ENCODE measurements at places on chromosomes 11 and 22.
A peak's percentile ranks its signal among the peaks of the same experiment; 100 is the strongest.

DNA sequence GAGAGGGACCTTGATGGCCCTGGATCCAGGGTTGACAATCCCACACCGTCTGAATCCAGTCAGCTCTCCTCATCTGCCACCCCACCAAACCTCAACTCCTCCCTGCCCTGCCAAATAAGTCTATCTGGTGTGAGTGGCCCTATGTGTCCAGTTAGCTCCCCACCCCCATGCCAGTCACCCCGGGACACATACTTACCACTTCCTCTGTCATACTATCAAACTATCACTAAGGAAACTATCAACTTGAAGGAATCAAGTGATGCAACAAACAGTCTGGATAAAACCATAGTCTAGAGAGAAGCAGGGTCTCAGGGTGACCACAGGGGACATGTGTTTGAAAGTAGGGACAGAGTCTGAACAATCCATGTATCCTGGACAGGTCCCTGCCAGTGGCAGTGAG lies 13.2 kb upstream of the CSF2RB start:
- peaks cover 5% of the 10 kb centered on the region for H3K4me1 ChIP-seq
- no peak overlapping the region for H3K4me3 ChIP-seq
- no peak overlapping the region for H3K27ac ChIP-seq
- H3K36me3 ChIP-seq, result no peaks in the 10 kb centered on the region

- no peak for DNase-seq
- no peaks in the 10 kb centered on the region for H3K36me3 ChIP-seq
- no peaks in the 10 kb centered on the region for H3K27me3 ChIP-seq
- no peak overlapping the region for H3K27ac ChIP-seq
- H3K4me3 ChIP-seq, result no peak overlapping the region
Observed at GRCh38 chr11:123051634-123052033, 10.3 kb downstream of the HSPA8 start.

GRCh38 chr22:39277142-39277607 lies 32.4 kb upstream of the PDGFB start:
- no peak overlapping the region for H3K27ac ChIP-seq
- no peaks in the 10 kb centered on the region for H3K36me3 ChIP-seq
- peaks cover 7% of the 10 kb centered on the region for H3K4me1 ChIP-seq

DNA sequence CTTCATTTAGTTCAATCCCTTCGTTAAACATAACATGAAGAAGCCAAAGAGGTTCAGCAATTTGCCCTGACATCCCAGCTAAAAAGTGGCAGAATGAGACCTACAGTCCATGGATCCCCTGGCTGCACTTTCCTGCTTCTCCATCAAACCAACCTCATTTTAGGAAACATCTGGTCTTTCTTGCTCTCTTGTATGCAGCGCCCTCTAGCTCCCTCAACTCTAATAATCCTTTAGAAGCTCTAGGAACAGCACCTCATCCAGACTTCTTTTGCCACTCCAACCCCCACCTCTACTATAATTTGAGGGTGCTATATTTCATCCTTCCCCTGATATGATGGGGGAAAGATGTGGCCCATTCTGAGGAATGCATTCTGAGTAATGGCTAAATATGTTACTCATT lies 7.4 kb downstream of the CNTF start:
- DNase-seq, result peak; percentile 48
- peaks cover under 1% of the 10 kb centered on the region for H3K36me3 ChIP-seq
- H3K27me3 ChIP-seq, result no peaks in the 10 kb centered on the region
- no peak overlapping the region for H3K27ac ChIP-seq
- H3K4me1 ChIP-seq, result peaks cover 20% of the 10 kb centered on the region

- peaks cover 20% of the 10 kb centered on the region for H3K27me3 ChIP-seq
- H3K4me1 ChIP-seq, result peaks cover 8% of the 10 kb centered on the region
- no peak overlapping the region for H3K27ac ChIP-seq
Observed at GRCh38 chr22:21044931-21045584, 688 bp upstream of the LRRC74B start.

GRCh38 chr11:130639369-130639768 lies 190.9 kb downstream of the ADAMTS15 start:
- H3K4me1 ChIP-seq, result peaks cover 3% of the 10 kb centered on the region
- H3K36me3 ChIP-seq, result no peaks in the 10 kb centered on the region
- H3K27ac ChIP-seq, result no peak overlapping the region
- no peaks in the 10 kb centered on the region for H3K27me3 ChIP-seq
- H3K4me3 ChIP-seq, result no peak overlapping the region

GRCh38 chr11:104618954-104619353 lies 279.3 kb downstream of the CASP12 start:
- no peak for DNase-seq
- H3K4me3 ChIP-seq, result no peak overlapping the region
- no peak overlapping the region for H3K27ac ChIP-seq
- H3K36me3 ChIP-seq, result no peaks in the 10 kb centered on the region
- no peaks in the 10 kb centered on the region for H3K4me1 ChIP-seq

DNA sequence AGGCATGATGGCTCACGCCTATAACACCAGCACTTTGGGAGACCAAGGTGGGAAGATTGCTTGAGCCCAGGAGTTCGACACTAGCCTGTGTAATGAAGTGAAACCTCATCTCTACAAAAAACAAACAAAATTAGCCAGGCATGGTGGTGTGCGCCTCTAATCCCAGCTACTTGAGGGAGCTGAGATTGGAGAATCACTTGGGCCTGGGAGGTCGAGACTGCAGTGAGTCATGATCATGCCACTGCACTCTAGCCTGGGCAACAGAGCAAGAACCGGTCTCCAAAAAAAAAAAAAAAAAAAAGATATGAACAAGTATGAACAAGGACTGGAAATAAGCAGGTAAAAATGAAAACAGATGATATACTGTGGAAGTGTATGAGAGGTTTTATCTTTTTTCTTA lies 54.1 kb upstream of the SOX6 start:
- H3K36me3 ChIP-seq, result no peaks in the 10 kb centered on the region
- H3K4me1 ChIP-seq, result peaks cover 8% of the 10 kb centered on the region
- no peak overlapping the region for H3K27ac ChIP-seq
- H3K4me3 ChIP-seq, result no peak overlapping the region
- DNase-seq, result no peak
- peaks cover 100% of the 10 kb centered on the region for H3K27me3 ChIP-seq

All from neural progenitor cell (in vitro differentiated cells).